Dermis microvascular lymphatic vessel endothelial cell (primary cell): ENCODE measurements at places on chromosomes 7 and 10. TPM values are rescaled to one million over a fixed set of nuclear protein-coding genes. Genes with fewer than 3 reads are reported as not detected.

TMEM176B gene
- not detected in 2 replicates for total RNA-seq

UNCX gene
- not detected in 2 replicates for total RNA-seq

INHBA gene
- total RNA-seq, result 0.51 and 1.3 TPM in 2 replicates

POU6F2 gene
- total RNA-seq, result not detected in 2 replicates

CYP2C18 gene
- not detected in 2 replicates for total RNA-seq

CLDN15 gene
- 2.1 and 3.2 TPM in 2 replicates for total RNA-seq

ITPRID1 gene
- not detected in 2 replicates for total RNA-seq

LRRC72 gene
- not detected in 2 replicates for total RNA-seq

ZPBP gene
- not detected in 2 replicates for total RNA-seq

RAB19 gene
- total RNA-seq, result 0.26 TPM in 1 of 2 replicates, not detected in the other

CHN2 gene
- 0.63 and 0.90 TPM in 2 replicates for total RNA-seq

TMEM213 gene
- total RNA-seq, result not detected in 2 replicates

MACROH2A2 gene
- total RNA-seq, result under 0.01 TPM in 1 of 2 replicates, not detected in the other

SCD gene
- 41.2 and 104 TPM in 2 replicates for total RNA-seq

CPA1 gene
- not detected in 2 replicates for total RNA-seq

MACC1 gene
- total RNA-seq, result not detected in 2 replicates

DYDC2 gene
- total RNA-seq, result 0.39 TPM in 1 of 2 replicates, not detected in the other

LRIT1 gene
- total RNA-seq, result not detected in 2 replicates

ABCC2 gene
- 0.39 and 0.51 TPM in 2 replicates for total RNA-seq

FAM25C gene
- total RNA-seq, result not detected in 2 replicates

TMEM270 gene
- not detected in 2 replicates for total RNA-seq

TUBB8 gene
- under 0.01 TPM in 1 of 2 replicates, not detected in the other for total RNA-seq

SH2D4B gene
- under 0.01 and 0.13 TPM in 2 replicates for total RNA-seq

AKR1C8 gene
- not detected in 2 replicates for total RNA-seq

TAS2R5 gene
- total RNA-seq, result 0.26 and 0.51 TPM in 2 replicates

SLIT1 gene
- under 0.01 TPM in 1 of 2 replicates, not detected in the other for total RNA-seq

SAP25 gene
- 0.13 TPM in 1 of 2 replicates, not detected in the other for total RNA-seq

VAX1 gene
- total RNA-seq, result not detected in 2 replicates

KIAA1217 gene
- total RNA-seq, result 9.1 and 11.1 TPM in 2 replicates

OR2A1 gene
- total RNA-seq, result under 0.01 TPM in 2 replicates

AKR1C3 gene
- 173 and 272 TPM in 2 replicates for total RNA-seq

SEC23IP gene
- 14.4 and 16.9 TPM in 2 replicates for total RNA-seq

FAM25A gene
- not detected in 2 replicates for total RNA-seq
